ENCODE measurements at places on chromosomes 5 and 9. TPM values are rescaled to one million over a fixed set of nuclear protein-coding genes. Genes with fewer than 3 reads are reported as not detected.
A peak's percentile ranks its signal among the peaks of the same experiment; 100 is the strongest.

DNA sequence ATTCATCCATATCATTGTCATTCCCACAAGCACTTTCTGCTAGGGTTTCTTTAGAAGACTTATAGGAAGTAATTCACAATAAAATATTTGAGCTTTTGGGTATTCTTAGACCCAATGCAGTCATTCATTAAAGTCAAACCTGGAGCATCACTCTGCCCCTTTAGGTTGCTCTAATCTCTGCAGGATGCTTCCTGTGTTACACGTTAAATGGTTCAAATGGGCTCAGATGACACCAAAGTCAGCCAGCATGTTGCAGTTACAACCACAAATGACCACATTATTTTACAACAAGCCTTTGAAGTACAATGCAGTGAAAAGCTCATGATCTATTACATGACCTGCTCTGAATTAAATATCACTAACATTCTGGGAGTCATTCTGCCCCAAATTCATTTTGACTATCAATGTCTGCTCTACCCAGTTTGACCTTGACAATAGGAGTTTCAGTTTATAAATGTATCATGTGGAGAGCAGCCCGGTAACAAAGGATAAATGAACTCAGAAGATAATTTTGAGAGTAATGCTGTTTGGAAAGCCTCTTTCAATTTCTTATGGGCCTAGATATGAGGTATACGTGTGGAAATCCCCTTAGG lies 668.6 kb upstream of the DMAC1 start:
- no peaks in the 10 kb centered on the region for H3K36me3 ChIP-seq
- no peaks in the 10 kb centered on the region for H3K27me3 ChIP-seq
- no peak for DNase-seq

- H3K4me3 ChIP-seq = no peak overlapping the region
- peak; percentile 52 for DNase-seq
- no peaks in the 10 kb centered on the region for H3K27me3 ChIP-seq
- no peaks in the 10 kb centered on the region for H3K36me3 ChIP-seq
- 0 out of 2 replicates have a peak, but pooled peaks cover 9% of the 10 kb centered on the region for H3K4me1 ChIP-seq
These were observed 58.3 kb upstream of the AKNA start for GRCh38 chr9:114446036-114446435.

DNA sequence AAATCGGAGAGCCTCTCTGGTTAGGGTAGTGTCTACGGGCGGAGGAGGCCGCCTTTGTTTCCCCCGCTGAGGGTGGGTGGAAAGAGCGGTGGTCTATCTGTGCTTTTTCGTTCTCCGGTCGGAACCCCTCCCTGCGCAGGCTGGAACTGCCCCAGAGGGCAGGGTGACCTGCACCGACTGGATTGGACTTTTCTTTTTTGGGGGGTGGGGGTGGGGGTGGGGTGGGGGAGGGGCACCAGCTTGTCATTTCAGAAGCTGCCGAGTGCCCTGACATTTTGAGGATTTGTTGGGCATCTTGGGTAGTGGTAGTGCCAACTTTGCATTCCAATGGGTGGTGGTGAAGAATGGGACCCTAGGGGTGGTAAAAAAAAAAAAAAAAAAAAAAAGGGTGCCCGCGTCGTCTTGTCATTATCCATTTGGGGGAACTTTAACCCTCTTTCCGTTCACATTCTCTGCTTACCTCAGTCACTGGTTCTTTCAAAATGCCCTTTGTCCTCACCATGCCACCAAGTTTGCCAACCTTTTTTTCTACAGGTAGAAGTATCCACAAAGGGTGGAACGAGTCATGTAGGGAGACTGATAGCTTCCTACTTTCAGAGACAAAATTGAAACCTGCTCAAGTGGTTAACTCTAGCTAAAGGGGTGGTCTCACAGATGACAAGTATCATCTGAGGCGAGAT lies 1.3 kb downstream of the UBE2R2 start:
- peak overlapping the region; percentile 57 for H3K27ac ChIP-seq
- no peak for DNase-seq
- H3K27me3 ChIP-seq = no peaks in the 10 kb centered on the region
- H3K4me1 ChIP-seq = peaks cover 39% of the 10 kb centered on the region
- H3K4me3 ChIP-seq = peak overlapping the region; percentile 86

DNA sequence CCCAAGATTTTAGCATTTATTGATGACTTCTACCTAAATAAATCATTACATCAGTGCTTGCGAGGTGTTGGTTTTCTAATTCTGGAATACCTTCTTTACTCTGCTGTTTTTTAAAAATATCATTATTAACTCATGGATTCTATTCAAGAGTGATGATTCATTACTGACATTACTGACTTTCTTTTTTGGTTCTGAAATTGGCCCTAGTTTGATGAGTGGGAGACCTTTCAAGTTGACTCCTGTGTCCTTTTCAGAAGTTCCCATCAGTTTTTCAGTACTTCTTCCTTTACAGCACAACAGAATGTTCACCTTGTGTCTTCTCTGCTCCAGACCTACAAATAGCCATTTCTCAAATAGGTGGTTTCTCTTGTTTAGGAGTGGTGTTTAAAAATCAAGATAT lies 114.1 kb downstream of the PCSK5 start:
- H3K27me3 ChIP-seq = no peaks in the 10 kb centered on the region
- no peak for DNase-seq
- H3K27ac ChIP-seq = no peak overlapping the region
- H3K36me3 ChIP-seq = no peaks in the 10 kb centered on the region
- no peaks in the 10 kb centered on the region for H3K4me1 ChIP-seq
- no peak overlapping the region for H3K4me3 ChIP-seq

The FAM170A gene
- total RNA-seq = not detected

The COL5A1 gene
- total RNA-seq = 15.2 TPM

The RPS14 gene
- total RNA-seq = 2,907 TPM

The SLC44A1 gene
- total RNA-seq = 70.2 TPM
